ENCODE measurements at places on chromosomes 2 and 18.

DNA sequence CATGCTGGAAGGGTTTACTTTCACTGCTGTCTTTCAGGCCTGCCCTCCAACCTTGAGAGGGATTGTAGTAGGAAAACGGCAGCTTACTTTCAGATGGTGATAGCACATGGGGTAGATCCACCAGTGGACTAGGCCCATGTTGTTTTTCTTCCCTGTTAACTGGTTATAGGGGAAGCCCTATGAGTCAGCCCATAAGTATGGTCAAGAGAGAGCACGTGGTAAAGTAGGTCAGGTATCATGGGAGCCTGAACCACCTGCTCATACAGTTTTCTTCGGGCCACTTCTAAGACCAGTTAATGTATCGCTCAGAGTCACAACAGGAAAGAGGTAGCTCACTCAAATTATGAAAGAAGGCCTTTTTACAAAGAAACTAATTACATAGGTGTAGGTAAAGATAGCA lies 33.0 kb downstream of the PDK1 start:
- DNase-seq: no peak

GRCh38 chr2:8627019-8627691 lies 54.7 kb upstream of the ID2 start:
- DNase-seq: no peak

- DNase-seq: peak; percentile 61
Observed at GRCh38 chr18:78430131-78430758, 549.4 kb upstream of the SALL3 start.

GRCh38 chr2:150234787-150235446 lies 252.6 kb downstream of the RND3 start:
- no peak for DNase-seq

DNA sequence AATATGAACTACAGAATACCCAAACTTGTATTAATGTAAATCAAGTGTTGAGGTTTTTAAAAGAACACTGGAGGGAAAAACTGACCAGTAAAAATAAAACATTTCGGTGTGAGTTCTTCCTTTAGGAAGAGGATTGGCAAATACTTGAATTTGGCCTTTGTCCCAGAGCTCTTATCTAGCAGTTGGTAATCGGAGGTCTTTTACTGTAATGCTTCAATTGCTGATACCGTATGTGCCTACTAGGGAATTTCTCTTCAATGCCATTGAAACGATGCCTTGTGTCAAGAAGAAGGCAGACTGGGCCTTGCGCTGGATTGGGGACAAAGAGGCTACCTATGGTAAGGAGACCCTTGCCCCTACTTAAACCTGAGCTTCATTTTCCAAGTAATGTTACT lies 4.1 kb downstream of the RRM2 start:
- DNase-seq: no peak

DNA sequence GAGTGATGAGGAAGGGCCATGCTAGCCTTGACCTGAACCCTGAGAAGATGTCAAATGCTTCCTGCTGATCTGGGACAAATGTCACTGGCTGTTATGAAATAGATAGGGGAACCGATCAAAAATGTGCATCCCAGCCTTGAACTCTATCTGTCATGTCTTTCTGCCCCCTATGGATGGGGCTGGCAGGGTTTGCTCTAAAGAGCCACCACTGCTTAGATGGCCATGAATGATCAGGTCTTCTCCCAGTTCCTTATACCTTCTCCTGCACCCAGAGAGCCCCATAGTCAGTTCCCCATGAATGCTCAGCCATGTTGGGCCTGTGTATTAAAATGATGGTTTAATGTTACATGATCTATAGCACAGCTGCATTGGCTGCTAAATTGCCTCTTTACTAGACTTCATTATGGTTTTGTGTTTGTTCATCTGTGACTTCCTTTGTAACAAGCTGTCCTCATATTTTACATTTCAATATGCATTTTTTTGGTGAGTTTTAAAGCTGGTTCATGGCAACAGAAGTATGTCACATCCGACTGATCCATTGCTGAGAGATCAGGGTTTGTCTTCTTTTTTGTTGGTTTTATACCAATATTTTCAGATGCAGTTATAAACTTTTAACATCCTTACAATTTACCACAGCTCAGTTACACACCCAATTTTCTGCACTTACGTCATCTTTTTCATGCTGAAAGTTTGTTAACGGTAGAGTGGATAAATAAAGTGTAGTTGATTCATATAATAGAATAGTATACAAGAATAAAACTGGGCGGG lies 56.3 kb upstream of the SMAD2 start:
- peak; percentile 87 for DNase-seq

DNA sequence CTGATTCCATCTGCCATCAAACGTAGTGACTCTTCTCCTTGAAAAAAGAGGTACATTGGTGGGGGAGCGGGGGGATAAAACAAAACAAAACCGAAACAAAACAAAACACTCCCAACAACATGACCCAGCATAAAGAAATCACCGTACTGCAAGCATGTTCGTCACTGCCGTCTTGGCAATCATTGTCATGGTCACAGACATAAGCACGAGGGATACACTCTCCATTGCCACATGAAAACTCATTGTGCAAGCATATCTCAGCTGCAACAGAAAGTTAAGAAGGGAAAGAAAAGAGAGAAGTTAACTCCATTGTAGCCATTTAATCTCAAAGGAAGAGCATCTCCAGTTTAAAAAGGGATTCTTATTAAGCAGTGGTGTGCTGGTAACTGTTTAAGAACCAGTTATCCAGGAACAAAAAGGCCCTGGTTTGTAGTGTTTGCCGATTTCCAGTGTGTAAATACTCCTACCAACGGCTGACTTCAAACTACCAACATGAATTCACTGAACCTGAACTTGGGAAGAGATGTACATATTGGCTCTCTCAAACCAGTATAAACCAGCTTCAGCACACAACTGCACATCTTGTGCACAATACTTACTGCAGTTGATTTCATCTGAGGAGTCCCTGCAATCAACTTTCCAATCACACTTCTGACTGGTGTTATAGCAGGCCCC lies 68.2 kb downstream of the LRP2 start:
- no peak for DNase-seq

DNA sequence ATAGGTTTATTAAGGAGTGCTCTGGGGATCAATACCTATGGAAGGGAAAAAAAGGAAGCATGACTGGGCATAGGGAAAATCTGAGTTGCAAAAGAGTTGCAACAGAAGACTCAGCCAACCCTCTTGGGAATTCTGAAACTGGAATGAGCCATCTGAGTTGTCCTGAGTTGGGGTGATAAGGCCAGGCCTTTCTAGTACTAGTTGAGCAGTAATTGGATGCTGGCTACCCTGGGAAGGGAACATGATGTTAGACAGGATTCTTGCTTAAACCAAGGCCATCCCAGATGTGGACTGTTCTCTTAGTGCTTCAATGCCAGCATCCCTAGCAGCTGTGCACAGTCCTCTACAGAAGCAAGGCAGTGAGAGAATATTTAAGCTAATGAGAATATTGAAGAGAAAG lies 348.8 kb upstream of the GULP1 start:
- no peak for DNase-seq

DNA sequence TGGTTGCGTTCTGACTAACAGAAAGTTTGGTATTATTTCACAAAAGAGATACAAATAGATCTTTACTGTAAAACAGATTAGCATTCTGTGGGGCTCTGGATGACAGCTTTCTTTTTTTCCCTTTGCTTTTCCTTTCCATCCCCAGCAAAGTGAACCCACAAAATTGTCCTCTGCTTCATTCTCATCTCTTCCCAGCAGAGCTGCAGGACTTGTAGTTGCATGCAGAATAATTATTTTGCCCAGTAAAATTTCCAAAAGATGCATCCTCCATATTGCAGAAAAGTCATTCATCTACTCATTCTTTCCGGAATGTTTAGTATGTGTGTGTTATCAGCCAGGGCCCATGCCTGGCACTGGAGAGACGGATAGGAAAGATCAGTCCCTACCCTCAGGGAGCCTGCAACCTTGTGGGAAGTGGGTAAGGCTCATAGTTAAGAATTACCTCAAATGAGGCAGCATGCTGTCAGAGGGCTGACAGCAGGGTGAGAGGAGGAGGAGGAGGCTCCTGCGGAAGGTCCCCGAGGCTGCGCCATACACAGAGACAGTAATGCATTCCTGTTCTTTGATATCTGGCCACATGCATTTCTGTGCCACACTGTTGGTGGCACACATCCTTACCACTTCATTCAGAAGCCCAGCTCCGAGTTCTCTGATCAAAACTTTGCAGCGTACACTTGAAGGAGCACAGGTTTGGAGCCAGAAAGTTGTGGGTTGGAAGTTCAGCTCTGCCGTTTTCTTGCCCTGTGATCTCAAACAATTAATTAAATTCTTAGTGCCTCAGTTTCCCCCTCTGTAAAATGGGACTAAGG lies 225.4 kb downstream of the MYCN start:
- DNase-seq: no peak

DNA sequence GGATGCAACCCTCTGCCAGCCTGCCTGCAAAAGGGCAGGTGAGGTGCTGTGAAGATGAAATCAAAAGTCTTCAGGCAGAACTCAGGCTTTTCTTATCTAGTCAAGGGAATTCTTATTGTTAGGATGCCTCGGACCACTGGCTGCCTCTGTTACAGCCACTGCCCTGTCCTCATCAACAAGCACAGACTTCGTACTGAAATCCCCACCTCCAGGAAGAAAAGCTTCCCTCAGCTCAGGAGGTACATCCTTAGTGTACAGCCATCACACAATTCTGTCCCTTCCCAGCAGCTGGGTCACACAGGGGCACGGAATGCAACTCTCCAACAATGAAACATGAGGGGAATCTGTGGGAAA lies 10.1 kb upstream of the RNU4ATAC start:
- no peak for DNase-seq

- DNase-seq: no peak
Observed at GRCh38 chr2:169997140-169997887, 170.1 kb downstream of the UBR3 start.

All from NCI-H524 (cell line).